ENCODE measurements at places on chromosomes 7 and 10.

DNA sequence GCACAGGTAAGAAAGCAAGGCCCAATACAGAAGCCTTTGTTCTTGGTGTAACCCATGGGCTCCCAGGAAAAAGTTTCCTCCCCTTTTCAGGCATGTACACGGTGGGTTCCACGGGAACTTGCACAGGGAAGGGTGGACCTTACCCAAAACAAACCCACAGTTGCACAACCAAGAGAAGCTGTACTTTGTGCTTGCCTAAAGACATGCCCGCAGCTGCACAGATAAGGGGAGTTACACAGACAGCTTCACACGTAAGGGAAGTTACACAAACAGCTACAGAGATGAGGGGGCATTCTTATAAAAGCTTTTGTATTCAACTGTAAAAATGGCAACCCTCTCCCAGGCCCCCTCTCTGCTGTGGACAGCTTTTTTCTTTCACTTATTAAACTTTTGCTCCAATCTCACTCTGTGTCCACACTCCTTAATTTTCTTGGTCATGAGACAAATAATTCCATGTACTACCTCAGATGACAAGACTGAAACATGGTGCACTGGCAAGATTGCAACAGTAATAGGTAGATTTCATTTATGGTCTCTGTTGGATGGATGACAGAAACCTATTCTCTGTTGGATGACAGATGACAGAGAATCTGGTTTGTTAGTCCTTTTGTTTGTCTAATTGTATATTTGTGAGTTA, 72.9 kb downstream of the ATE1 start:
- no peak for DNase-seq
- H3K27me3 ChIP-seq = no peaks in the 10 kb centered on the region
- no peak overlapping the region for H3K4me3 ChIP-seq
- no peak overlapping the region for H3K27ac ChIP-seq

- H3K4me3 ChIP-seq = no peak overlapping the region
- no peaks in the 10 kb centered on the region for H3K36me3 ChIP-seq
- no peak overlapping the region for H3K27ac ChIP-seq
- no peaks in the 10 kb centered on the region for H3K4me1 ChIP-seq
Observed at GRCh38 chr10:77138541-77138940, 499.1 kb downstream of the KCNMA1 start.

- H3K27me3 ChIP-seq = no peaks in the 10 kb centered on the region
- peak overlapping the region; percentile 91 for H3K27ac ChIP-seq
- DNase-seq = no peak
- peaks cover 20% of the 10 kb centered on the region for H3K4me1 ChIP-seq
Observed at GRCh38 chr10:38038107-38038931, 27.8 kb downstream of the ZNF33A start.

- peaks cover 58% of the 10 kb centered on the region for H3K27me3 ChIP-seq
- H3K36me3 ChIP-seq = no peaks in the 10 kb centered on the region
- no peak overlapping the region for H3K4me3 ChIP-seq
- no peak for DNase-seq
Observed at GRCh38 chr10:113000442-113000841, 50.4 kb downstream of the TCF7L2 start.

GRCh38 chr10:118564652-118565051, 30.8 kb downstream of the PRLHR start:
- no peak overlapping the region for H3K27ac ChIP-seq
- H3K4me1 ChIP-seq = no peaks in the 10 kb centered on the region
- H3K4me3 ChIP-seq = no peak overlapping the region
- no peak for DNase-seq
- peaks cover 7% of the 10 kb centered on the region for H3K27me3 ChIP-seq
- H3K36me3 ChIP-seq = no peaks in the 10 kb centered on the region

DNA sequence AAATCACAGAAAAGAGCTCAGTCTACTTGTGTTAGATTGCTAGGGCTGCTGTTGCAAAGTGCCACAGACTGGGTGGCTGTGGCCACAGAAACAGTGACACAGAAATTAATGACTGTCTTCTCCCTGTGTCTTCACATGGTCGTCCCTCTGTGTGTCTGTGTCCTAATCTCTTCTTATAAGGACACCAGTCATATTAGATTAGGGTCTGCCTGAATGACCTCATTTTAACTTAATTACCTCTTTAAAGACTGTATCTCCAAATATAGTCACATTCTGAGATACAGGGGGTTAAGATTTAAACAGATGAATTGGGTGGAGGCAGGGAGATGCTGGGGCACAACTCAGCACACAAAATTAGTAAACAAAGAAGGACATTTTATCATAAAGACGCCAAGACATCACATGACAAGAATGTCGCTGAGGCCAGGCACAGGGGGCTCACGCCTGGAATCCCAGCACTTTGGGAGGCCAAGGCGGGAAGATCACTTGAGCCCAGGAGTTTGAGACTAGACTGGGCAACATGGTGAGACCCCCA, 23.3 kb upstream of the PARD3 start:
- no peaks in the 10 kb centered on the region for H3K36me3 ChIP-seq
- H3K4me3 ChIP-seq = no peak overlapping the region
- DNase-seq = no peak

- no peak for DNase-seq
- H3K4me1 ChIP-seq = no peaks in the 10 kb centered on the region
Observed at GRCh38 chr7:42162560-42163325, 74.3 kb downstream of the GLI3 start.

- no peak for DNase-seq
- H3K36me3 ChIP-seq = no peaks in the 10 kb centered on the region
- peaks cover 46% of the 10 kb centered on the region for H3K27me3 ChIP-seq
Observed at GRCh38 chr7:16754856-16755317, 1.3 kb downstream of the TSPAN13 start.

- H3K4me3 ChIP-seq = no peak overlapping the region
- no peak for DNase-seq
- no peaks in the 10 kb centered on the region for H3K4me1 ChIP-seq
- no peaks in the 10 kb centered on the region for H3K27me3 ChIP-seq
Observed at GRCh38 chr10:126634347-126634746, 36.1 kb downstream of the C10orf90 start.

DNA sequence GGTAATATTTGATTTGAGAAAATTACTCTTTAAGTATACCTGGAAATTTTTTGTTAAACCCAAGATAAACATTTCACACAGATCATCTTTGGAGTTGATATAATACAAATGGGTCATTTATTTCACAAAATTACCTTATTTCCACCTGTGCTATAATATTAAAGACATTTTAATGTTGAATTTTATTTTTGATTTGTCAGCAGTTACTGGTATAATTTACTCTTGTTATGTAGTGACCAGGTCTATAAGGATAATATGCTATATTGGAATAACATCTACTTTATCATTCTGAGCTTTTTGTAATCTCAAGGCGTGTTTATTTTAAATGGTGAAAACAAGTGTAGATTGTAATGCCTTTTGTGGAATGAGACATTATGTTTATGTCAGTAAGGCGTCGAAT, 26.6 kb downstream of the PRKAR2B start:
- no peak overlapping the region for H3K27ac ChIP-seq
- H3K4me1 ChIP-seq = no peaks in the 10 kb centered on the region
- peaks cover 8% of the 10 kb centered on the region for H3K27me3 ChIP-seq

GRCh38 chr7:129784783-129785684, 167.7 kb downstream of the UBE2H start:
- H3K27me3 ChIP-seq = peaks cover 80% of the 10 kb centered on the region
- H3K4me3 ChIP-seq = peak overlapping the region; percentile 26
- H3K4me1 ChIP-seq = peaks cover 30% of the 10 kb centered on the region

- no peaks in the 10 kb centered on the region for H3K36me3 ChIP-seq
- H3K27ac ChIP-seq = no peak overlapping the region
- peaks cover 2% of the 10 kb centered on the region for H3K27me3 ChIP-seq
- no peak overlapping the region for H3K4me3 ChIP-seq
- no peak for DNase-seq
- H3K4me1 ChIP-seq = no peaks in the 10 kb centered on the region
Observed at GRCh38 chr10:99917963-99918825, 91.6 kb downstream of the DNMBP start.

- no peak for DNase-seq
- no peaks in the 10 kb centered on the region for H3K36me3 ChIP-seq
- no peak overlapping the region for H3K27ac ChIP-seq
- H3K4me3 ChIP-seq = no peak overlapping the region
- H3K4me1 ChIP-seq = peaks cover 5% of the 10 kb centered on the region
Observed at GRCh38 chr10:49283491-49283890, 15.5 kb upstream of the C10orf71 start.

DNA sequence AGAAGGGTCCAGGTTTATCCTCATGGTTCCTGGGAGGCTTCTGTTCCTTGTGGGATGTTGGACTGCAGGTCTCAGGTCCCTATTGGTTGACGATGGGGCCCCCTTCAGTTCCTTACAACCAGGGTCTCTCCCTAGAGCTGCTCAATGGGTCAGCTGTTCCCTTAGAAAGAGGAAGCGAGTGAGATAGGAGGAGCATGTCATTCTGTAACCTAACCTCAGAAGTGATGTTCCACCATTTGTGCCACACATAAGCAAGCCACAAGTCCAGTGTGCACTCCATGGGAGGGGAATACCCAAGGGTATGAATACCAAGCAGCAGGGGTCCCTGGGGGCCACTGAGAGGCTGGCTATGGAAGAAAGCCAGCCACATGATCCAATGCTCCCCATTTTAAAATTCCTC, 192.7 kb downstream of the GATA3 start:
- no peaks in the 10 kb centered on the region for H3K27me3 ChIP-seq
- no peak overlapping the region for H3K4me3 ChIP-seq
- H3K27ac ChIP-seq = no peak overlapping the region
- DNase-seq = no peak
- H3K36me3 ChIP-seq = peaks cover 14% of the 10 kb centered on the region
- H3K4me1 ChIP-seq = peaks cover 62% of the 10 kb centered on the region

Measured in activated T-helper 1 cell treated with anti-CD3 and anti-CD28 coated beads, Interleukin-12 subunit alpha, Interleukin-12 subunit beta, Interleukin-2, Interleukin-4 antibody, amounts not matched to agents 30 ng/mL and 10 ng/mL and 1 ng/mL, durations not matched to agents 14 hours and 24 hours and 36 hours (primary cell).